HEK293T (cell line): ENCODE measurements at places on chromosomes 11 and 22.

DNA sequence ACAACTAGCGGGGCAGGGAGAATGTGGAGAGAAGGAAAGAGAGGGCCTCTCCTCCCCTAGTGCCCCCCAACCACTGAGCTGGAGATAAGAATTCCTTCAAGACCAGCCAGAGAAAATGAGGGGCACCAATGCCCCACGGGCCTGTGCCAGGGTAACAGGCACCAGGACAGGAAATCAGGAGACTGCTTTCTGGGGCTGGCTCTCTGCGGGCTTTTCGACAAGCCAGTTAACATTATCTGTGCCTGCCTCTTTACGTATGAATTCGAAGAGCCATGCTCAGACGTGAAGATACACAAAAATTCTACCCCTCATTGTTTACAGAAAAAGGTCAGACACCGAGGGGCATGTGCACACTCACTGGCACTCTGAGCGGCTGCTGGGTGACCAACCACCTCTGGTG lies 52.1 kb downstream of the MYH9 start:
- no peak for DNase-seq

- no peak for DNase-seq
These were observed 2.9 kb upstream of the FBLN1 start for GRCh38 chr22:45499746-45500145.

GRCh38 chr22:26330971-26331625 lies 98.0 kb upstream of the ASPHD2 start:
- DNase-seq: peak; percentile 85

GRCh38 chr22:28009272-28009827 lies 90.3 kb upstream of the PITPNB start:
- DNase-seq: peak; percentile 95

- DNase-seq: no peak
These were observed 6.8 kb downstream of the CABP7 start for GRCh38 chr22:29726512-29727130.

DNA sequence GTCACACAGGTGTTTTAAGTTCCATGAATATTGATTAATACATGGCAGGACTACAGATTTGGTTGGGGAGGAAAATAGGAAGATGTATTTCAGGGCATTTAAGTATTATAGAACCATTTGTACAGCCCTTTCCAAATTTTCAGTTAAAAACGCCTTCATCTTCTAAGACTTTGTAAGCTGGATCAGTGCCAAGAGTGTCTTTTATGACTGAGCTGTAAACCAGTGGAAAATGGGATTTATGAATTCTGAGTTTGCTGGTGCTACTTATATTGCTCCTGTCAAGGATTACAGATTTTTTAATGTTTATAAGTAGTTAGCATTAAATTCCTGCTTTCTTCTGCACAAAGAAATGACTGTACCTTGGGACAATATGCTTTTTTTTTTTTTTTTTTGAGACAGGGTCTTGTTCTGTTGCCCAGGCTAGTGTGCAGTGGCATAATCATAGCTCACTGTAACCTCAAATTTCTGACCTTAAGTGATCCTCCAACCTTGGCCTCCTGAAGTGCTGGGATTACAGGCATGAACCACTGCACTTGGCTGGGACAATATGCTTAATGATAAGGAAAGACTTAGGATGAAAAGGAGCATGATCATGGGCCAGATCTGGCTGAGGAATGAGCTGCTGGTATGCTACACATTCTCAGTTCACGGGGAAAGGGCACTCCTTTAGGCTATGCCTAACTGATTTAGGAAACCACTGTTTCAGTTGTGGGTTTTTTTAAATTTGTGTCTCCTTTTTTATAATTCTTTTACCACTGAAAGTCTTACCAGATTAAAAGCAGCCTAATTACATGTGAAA lies 113.6 kb upstream of the MTNR1B start:
- no peak for DNase-seq

- DNase-seq: no peak
These were observed 587.5 kb upstream of the B3GAT1 start for GRCh38 chr11:134999590-134999989.

DNA sequence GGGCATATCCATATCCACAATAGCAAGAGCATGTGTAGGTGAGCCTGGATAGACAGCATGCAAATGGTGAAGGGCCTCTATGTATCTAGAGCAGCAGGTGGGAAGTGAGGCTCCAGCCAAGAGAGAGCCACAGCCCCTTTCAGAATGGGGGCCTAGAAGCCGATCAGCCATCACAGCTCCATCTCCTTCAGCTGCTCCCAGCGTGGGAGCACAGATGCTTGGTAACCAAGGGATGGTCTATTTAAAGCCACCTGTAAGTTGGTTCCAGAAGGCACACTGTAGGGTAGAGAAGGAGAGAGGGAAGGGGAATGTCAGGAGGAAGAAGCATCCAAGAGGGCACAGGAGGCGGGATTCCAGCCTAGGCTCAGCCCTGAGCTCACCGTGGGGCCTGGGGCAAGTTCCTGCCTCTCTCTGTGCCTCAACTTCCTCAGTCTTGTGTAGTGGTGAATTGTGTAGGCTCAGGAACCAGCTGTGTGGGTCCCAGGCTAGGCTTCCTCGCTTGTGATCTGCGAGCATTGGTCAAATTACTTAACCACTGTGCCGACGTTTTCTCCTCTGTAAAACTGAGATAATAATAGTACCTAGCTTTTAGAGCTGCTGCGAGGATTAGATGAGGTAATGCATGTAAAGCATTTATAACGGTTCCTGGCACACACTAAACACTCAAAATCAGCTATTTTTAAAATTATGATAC lies 122.9 kb upstream of the NAV2 start:
- no peak for DNase-seq

DNA sequence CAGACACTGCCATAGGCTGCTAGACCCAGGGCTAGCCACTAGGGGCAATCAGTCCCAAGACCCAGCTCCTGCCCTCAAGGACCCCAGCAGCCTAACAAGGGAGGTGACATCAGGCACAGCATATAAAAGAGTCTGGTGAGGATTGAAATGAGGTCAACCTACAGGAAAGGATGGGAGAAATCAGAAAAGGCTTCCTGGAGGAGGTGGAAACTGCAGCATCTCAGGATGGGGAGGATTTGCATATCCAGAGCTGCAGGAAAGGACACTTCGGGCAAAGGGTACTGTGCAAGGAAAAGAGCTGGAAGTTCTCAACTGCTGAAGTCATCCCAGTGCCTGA lies 2.9 kb upstream of the ARFGAP2 start:
- peak; percentile 66 for DNase-seq
